ENCODE measurements at places on chromosomes 5 and 9.
A peak's percentile ranks its signal among the peaks of the same experiment; 100 is the strongest.

DNA sequence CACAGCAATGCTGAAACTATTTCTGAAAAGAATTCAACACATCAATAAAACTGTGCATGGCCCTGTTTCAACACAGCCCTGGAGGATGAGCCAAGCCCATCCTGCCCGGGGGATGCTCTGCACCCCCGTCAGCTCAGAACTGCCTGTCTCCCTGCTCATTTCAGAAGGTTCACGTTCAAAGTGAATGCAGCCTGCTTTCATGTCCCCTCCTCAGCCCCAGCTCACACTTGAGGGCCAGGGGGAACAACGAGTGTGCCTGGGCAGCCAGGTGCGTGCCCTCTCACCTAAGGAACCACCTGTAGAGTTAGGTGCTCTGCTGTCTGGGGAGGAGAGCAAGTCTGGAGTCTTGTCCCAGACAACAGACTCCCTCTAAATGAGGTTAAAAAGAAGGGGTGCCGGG lies 348.5 kb upstream of the IRX2 start:
- DNase-seq, result no peak

GRCh38 chr5:1842004-1842819 lies 40.5 kb downstream of the IRX4 start:
- peak; percentile 15 for DNase-seq

DNA sequence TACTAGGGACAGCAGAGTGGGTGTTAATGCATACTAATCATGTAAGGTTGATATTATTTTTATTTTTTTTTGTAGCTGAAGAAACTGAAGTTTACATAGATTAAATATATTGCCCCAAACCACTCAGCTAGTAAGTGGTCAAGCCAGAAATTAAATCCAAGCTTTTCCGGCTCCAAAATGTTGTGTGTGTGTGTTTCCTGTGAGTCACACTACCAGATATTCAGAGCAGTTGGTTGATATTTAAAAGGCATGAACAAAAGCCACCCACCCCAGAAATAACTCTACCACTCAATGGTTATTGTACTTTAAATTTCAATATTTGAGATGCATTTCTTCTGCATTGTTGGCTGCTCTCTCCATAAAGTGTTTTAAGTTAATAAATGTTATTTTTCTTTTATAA lies 29.5 kb downstream of the KCNN2 start:
- DNase-seq, result no peak

DNA sequence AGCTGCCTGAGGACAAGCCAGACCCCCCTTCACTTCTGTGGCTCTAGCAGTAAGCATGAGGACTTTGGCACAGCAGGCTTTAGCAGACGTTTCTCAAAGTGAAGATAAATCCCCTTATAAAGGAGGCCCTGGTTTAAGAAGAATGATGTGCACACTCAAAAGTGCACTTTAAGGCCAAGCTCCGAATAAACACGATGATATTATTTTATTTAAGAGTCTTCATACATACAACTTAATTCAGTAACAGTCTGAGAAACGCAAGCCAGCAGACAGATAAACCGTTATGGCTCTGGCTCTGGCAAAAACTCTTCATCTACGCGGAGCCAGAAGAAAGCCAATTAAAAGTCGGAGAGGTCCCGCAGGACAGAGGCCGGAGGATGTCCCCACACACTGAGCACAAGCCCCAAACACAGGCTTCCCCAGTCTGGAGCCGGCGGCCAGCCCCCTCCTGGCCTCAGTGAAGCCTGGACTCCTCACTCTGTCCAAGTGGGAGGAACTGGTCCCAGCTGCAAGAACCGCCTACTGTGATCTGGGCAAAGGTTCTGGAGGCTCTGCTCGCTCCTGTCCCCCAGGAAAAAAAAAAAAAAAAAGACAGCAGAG lies 44.6 kb downstream of the ADAMTS2 start:
- DNase-seq, result peak; percentile 74

- no peak for DNase-seq
Observed at GRCh38 chr5:17067657-17068392, 131.7 kb upstream of the MYO10 start.

GRCh38 chr5:132176987-132177386 lies 50.7 kb downstream of the P4HA2 start:
- DNase-seq, result no peak

- no peak for DNase-seq
Observed at GRCh38 chr5:90226433-90227099, 183.0 kb downstream of the CETN3 start.

GRCh38 chr5:73591102-73591695 lies 25.7 kb downstream of the UTP15 start:
- no peak for DNase-seq

DNA sequence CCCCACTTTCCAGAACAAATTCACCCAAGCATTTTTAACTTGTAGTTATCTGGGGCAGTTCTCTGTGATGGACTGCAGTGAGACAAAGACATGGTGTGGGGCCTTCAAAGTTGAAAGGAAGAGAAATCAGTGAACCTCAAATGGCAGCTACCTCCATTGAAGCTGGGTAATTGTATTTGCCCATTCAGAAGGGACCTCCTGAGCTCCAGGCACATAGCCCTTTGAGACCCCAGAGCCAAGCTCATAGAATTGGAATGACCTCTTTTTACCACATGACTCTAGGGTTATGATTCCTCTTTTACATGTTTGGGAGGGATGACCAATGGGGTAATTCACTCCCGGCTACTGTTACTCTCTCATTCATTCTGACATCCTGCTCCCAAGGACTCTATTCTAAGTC lies 368.4 kb upstream of the ITGA1 start:
- DNase-seq, result no peak

GRCh38 chr5:42756606-42757601 lies at the start of gene CCDC152:
Gene CCDC152, plus strand, starts transcription at chr5:42756818. Its CDS starts 2,304 bp downstream, at chr5:42759122.
- peak; percentile 20 for DNase-seq

- no peak for DNase-seq
Observed at GRCh38 chr5:60274747-60275146, 381.2 kb upstream of the PDE4D start.

DNA sequence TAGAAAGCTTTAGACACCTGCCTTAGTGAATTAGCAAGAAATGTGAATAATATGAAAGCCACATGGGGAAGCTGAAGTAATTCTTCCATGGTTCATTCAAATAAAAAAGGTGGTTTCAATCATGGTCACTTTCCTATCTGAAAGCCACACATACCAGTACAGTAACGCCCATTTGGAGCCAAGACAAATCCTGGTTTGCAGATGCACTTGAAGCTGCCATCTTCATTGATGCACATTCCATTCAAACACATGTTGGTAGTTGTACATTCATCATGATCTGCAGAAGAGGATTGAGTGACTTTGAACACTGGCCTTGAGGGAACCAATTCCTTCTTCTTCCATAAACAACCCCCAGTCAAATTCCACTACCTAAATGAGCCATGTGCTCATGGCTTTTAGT lies 161.5 kb downstream of the FBN2 start:
- no peak for DNase-seq

GRCh38 chr9:4714266-4715016 lies 26.6 kb downstream of the AK3 start:
- DNase-seq, result no peak

DNA sequence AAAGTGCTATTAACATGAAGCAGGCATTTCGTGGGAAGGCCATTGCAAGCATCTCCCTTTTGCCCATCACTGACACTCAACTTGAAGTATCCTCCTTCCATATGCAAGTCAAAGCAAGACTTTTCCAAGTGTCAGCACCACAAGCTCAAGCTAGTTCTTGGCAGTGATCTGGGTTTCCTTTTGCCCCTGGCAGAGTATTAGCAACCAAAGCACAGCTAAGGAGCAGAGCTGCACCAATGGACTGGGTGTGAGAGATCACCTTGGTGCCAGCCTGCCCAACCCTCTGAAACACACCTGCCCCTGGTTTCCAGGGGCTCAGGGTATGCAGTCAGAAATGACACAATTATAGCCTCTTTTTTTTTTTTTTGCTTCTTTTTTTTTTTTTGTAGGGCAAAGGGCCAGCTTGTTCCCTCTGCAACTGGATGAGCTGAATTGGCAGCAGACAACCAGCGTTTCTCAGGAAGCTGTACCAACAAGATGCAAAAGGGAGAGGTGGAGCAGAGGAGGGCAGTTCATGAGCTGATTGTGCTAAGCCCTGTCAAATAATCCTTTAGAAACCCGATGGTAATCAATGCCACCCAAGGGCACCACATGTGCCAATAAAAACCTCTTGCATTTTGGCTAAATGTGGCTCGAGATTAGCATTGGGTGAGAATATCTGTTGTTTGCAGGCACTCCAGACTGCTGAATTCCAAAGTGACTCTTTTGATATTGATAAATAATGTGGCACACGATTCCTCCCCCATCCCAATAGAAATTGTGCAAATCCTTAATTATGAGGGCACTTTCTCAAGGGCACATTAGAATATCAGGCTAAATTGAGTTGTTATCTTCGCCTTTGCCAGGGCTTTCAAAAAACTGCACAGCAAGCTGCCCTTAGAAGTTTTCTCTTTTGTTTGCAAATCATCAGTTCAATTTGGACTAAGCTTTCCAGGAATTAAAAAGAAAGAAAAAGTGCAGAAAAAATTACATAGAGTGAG lies 192.4 kb downstream of the GAS1 start:
- DNase-seq, result no peak

- DNase-seq, result no peak
Observed at GRCh38 chr9:72043576-72043975, 16.8 kb downstream of the C9orf57 start.

Measured in stomach (tissue), 19 donors.